ENCODE measurements at places on chromosomes 1 and 21.

DNA sequence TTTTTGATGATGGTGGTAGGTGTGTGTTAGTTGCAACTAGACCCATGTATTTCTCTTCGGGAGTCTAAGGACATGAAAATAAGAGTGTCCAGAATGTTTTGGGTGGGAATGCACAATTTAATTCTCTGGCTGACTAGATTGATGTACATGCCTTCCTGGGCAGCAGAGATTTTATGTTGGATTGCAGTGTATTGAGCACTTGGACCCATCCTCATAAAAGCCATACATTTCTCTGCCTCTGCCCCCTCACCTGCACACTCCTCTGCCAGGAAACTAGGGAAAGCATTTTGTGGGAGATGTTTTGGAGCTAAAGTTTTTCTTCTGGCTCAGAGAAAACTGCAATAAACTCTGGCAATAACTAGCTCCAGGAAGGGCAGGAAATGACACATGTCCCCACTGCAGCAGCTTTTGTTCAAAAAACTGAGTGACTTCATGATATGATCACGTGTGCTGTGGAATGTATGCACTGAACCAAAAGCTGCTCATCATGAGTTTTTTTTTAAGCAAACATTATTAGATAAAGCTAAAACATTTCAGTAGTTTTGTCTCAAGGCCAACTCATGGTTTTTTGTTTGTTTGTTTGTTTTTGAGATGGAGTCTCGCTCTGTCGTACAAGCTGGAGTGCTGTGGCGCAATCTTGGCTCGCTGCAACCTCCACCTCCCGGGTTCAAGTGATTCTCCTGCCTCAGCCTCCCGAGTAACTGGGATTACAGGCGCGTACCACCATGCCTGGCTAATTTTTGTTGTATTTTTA lies 17.6 kb downstream of the RIT1 start:
- DNase-seq = no peak

DNA sequence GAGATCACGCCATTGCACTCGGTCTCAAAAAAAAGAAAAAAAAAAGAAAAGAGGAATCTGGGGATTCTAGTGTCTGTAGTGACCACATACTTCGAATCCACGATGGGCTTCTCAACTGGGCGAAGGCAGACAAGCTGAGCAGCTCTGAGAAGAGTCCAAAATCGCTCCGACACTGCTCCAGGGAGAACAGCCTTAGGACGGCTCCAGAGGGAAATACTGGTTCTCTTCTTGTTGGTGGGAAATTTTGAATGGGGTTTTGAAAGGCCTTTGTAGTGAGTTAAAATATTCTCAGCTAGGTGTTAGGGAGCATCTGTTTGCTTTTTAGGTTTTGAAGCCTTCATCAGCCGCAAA lies 18.3 kb upstream of the HJV start:
- DNase-seq = peak; percentile 13

DNA sequence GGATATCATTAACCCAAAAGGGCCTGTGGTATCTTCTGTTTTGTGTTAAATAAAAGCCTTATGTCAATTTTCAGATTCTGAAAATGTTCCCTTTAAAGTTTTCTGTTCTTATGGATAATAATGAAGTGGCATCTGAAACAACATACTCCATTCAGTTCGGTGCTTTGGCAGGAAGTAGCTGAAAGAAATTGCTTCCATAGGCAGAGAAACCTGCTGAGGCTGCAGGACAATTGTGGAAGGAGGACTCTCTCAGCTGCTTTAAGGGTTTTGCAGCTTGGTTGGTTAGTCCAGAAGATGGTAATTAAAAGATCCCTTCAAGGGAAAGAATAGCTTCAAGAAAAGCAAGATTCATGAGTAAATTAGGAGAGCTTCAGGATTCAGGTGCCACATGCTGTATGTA lies 30.5 kb upstream of the NRIP1 start:
- peak; percentile 14 for DNase-seq

DNA sequence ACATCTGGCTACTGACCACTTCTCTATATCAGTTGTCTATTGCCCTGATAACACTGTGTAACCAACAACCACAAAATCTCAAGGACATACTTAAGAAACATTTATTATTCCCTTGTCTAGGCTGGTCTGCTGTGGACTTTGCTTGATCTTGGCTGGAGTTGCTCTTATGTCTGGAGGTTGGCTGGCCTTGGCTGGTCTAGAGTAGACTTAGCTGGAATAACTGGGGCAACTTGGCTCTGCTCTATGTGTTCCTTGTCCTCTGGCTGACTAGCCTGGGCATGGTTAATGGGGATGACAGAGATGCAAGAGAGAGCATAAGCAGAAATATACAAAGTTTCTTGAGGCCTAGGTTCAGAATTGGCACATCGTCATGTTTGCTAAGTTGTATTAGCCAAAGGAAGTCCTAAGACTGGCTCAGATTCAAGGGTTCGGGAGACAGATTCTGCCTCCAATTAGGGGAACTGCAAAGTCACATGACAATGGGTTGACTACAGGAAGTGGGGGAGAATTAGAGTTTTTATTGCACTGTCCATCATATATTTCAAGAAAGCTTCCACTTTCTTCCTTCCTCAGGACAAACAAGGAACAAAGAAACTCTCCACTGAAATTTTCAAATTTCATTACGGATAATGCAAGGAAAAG lies 61.4 kb upstream of the HMCN1 start:
- DNase-seq = peak; percentile 50

GRCh38 chr1:47837056-47837830 lies 159.9 kb downstream of the TRABD2B start:
- DNase-seq = no peak

DNA sequence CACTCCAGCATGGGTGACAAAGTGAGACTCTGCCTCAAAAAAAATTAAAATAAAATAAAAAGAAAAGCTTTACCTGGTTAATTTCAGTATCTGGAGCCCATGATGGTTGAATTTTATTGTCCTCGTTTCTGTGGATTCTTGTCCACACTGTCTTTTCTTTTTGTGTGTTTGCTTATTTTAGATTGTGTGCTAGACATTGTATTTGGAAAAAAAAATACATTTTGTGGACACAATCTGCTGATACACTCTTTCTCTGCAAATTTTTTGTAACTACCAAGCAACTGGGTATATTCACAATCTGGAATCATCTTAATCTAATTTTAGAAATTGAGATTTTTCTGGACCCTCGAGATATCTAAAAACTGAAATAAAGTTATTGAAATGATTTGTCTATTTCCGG lies 41.6 kb upstream of the PDE9A start:
- DNase-seq = no peak

- no peak for DNase-seq
These were observed 88.2 kb downstream of the NTPCR start for GRCh38 chr1:233038581-233038980.

DNA sequence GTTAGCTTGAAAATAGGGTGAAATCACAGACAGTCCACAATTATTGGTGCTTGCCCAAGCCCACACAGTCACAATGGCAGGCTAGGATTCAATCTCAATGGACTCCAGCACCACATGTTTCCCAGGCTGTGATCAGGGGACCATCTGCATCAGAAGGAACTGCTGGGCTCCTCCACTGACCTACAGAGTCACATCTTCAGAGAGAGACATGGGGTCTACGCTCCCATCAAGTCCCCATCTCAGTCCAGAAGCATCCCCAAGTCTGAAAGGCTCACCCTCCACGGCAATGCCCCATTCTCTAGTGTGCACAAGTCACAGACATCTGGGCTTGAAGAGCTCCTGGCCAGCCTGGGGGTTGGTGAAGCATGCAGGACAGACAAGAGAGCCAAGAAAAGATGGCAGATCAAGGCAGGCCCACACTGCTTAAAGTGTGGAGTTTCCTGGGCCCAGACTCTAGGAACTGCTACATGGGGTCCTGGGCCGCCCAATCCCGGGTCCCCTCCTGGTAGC lies 262.5 kb downstream of the NPHP4 start:
- DNase-seq = no peak

DNA sequence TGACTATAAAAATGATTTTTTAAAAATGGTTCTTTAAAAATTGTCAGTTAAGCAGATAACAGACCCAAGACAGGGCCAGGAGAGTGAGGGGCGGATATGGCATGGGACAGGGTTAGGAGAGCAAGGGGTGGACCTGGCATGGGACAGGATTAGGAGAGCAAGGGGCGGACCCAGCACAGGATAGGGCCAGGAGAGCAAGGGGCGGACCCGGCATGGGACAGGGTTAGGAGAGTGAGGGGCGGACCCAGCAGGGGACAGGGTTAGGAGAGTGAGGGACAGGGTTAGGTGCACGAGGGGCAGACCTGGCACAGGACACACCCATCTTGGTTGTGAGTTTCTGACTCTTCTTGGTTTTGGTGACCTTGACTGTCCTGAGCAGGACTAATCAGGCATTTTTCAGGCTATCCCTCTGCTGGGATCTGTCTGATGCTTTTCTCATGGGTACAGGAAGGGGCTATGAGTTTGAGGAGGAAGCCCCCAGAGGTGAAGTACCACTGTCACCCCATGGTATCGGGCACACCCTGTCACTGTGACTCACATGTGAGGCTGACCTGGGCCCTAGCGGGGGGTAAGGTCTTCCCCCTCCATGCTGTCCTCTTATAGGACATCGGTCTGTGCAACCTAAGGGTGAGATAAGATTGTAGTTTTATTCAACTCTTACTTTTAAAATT lies 159.0 kb upstream of the COL6A1 start:
- DNase-seq = no peak

GRCh38 chr1:184276416-184276815 lies 110.4 kb upstream of the C1orf21 start:
- DNase-seq = no peak

Measured in Ammon's horn (tissue), 1 donor.